ENCODE measurements at places on chromosomes 1 and 21. TPM values are rescaled to one million over a fixed set of nuclear protein-coding genes. Genes with fewer than 3 reads are reported as not detected.

The LRRN2 gene
- total RNA-seq = not detected

DNA sequence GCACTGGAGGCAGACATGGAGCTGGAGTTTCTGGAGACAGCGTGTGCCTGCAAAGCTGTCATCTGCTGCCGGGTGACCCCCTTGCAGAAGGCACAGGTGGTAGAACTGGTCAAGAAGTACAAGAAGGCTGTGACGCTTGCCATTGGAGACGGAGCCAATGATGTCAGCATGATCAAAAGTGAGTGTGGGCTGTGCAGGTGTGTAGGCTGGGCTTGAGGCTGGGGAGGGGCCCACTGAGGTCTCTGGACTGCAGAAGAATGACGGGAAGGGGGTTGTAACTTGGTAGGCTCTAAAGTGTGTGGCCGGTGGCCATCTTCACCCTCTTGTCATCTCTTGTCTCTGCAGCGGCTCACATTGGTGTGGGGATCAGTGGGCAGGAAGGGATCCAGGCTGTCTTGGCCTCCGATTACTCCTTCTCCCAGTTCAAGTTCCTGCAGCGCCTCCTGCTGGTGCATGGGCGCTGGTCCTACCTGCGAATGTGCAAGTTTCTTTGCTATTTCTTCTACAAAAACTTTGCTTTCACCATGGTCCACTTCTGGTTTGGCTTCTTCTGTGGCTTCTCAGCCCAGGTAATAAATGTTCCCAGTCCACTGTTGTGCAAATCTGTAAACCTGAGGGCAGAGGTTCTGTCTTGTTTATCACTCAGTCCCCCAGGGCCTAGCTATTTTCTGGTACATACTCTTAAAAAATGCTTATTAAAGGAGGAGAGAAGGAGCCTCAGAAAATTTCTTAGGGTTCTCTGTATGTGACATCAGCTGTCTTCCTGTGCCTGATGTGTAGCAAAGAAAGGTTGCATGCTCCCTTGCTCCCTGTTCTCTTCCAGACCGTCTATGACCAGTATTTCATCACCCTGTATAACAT lies 19.9 kb downstream of the ATP8B2 start:
- DNase-seq = peak; percentile 44

GRCh38 chr1:42250164-42250563 lies 84.9 kb downstream of the FOXJ3 start:
- no peak for DNase-seq

- no peak for DNase-seq
Observed at GRCh38 chr1:202852163-202852904, 36.6 kb downstream of the RABIF start.

The COL8A2 gene
- total RNA-seq = 0.08 TPM

The PLXNA2 gene
- 0.02 TPM for total RNA-seq

The HUNK gene
- total RNA-seq = 0.29 TPM

GRCh38 chr1:237873487-237874211 lies 17.1 kb downstream of the ZP4 start:
- no peak for DNase-seq

The B3GALT2 gene
- total RNA-seq = 0.13 TPM

GRCh38 chr21:26583769-26584168 lies 10.7 kb upstream of the CYYR1 start:
- no peak for DNase-seq
